Stimulated activated CD8-positive, alpha-beta memory T cell treated with anti-CD3 and anti-CD28 coated beads, Interleukin-7, amount 100 ng/mL, for 1 hour (primary cell): ENCODE measurements at places on chromosomes 1 and 21.

- no peak for DNase-seq
These were observed 86.9 kb upstream of the SPAG17 start for GRCh38 chr1:118271883-118272282.

DNA sequence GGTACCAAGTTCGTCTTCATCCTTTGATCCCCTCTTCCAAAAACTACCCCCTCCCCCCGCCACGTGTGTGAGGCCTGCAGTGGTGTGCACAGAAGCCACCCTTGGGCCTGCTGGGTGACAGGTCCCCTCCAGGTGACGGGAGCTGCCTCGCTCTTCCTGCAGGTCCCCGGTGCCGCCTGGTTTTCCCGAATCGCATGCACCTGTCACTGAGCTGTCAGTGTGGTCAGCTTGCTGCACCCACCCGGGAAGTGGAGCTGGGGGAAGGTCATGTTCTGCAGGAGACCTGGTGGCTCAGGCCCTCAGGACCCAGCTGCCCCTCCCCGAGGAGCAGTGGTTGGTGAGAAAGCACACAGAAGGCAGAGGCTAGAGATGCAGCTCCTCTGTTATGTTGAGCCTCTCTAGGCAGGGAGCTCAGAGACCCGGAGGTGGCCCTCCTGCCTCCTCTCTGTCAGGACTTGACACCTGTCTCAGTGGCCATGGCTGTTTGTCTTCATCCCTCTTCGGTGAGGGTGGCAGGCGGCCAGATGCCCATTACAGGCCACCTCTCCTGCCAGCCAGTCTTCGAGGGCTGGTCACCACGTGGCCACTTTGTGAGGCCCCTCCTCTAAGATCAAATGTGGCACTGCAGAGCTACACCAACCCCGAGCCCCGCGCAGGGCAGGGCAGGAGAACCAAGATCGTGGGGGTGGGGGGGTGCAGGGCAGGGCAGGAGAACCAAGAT lies 60.9 kb downstream of the SKI start:
- no peak for DNase-seq

GRCh38 chr1:235470741-235471439 lies 33.4 kb downstream of the B3GALNT2 start:
- no peak for DNase-seq

- no peak for DNase-seq
These were observed 28.8 kb downstream of the ABCG1 start for GRCh38 chr21:42247716-42248115.

DNA sequence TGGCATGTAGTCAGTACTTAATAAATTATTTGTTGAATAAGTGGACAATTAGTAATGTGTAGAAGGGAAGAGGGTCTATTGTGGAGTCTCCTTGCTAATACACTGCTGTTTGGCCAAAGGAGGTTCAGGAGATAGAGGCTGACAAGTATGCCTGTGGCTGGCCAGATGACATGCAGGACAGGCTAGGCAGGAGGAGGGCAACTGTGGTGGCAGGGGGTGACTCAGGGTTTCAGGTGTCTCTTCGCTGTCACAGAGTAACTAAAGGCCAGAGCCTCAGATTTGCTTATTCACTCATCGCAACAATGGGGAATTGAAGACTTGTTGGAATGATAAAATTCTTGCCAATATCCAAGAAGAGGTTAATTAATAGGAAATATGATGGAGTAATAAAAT lies 33.1 kb downstream of the THRAP3 start:
- no peak for DNase-seq

DNA sequence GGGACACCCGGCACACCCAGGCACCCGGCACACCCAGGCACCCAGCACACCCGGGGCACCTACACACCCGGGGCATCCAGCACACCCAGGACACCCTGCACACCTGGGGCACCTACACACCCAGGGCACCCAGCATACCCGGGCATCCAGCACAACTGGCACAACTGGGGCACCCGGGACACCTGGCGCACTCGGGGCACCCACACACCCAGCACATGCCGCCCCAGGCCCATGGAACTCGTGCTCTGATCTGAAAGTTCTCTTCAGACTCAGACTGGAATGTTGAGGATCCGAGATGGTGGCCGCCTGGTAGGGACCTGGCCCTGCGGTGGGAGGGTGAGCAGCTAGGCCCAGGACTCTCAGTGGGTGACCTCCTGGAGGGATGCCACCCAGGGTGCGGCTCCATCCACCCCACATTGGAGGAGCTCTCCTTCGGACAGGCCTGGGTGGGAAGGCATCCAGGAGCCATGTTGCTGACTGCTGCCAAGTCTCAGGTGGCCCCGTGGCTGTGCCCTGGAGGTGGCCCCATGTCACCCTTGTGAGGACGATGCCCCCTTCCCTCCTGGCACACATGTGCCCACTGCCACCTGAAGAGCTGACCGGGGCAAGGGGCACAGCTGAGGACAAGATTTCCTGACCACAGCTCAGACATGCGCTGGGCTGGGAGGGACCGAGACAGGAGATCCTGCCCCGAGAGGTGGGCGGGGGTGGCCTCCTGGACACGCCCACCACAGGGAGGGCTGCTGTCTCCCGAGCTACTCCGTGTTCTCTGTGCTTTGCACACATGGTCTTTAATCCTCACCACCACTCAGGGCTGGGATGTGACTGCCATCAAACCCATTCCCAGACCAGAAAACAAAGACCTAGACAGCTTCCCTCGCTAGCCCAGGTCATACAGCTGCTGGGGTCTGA lies 37.0 kb downstream of the UBE2G2 start:
- no peak for DNase-seq

- DNase-seq: no peak
These were observed 684 bp downstream of the LTN1 start for GRCh38 chr21:28991861-28992525.

- DNase-seq: no peak
These were observed 534.6 kb downstream of the SMYD3 start for GRCh38 chr1:245972476-245972875.

- DNase-seq: no peak
These were observed 141.7 kb upstream of the HOOK1 start for GRCh38 chr1:59672851-59673572.

GRCh38 chr21:45837936-45838335 lies 143.6 kb upstream of the COL6A1 start:
- no peak for DNase-seq

DNA sequence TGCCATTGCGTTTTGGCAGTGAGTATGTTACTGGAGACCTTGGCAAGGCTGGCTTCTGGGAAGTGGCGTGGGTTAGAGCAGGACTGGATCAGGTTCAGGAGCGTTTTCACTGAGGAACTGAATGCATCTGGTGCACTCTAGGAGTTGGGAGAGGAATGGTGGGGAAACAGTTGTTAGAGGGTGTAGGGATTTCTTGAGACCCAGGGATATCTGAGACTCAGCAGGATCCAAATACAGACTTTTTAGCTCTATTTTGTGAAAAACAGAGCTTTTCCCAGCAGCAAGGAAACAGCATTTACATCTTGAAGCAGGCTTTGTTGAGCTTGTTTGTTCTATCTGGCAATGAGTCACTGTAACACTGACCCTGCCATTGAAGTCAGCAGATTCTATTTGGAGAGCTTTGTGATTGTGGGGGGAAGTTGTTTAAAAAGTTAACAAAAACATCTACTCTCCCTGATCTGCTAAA lies 56.9 kb upstream of the NRIP1 start:
- DNase-seq: no peak

DNA sequence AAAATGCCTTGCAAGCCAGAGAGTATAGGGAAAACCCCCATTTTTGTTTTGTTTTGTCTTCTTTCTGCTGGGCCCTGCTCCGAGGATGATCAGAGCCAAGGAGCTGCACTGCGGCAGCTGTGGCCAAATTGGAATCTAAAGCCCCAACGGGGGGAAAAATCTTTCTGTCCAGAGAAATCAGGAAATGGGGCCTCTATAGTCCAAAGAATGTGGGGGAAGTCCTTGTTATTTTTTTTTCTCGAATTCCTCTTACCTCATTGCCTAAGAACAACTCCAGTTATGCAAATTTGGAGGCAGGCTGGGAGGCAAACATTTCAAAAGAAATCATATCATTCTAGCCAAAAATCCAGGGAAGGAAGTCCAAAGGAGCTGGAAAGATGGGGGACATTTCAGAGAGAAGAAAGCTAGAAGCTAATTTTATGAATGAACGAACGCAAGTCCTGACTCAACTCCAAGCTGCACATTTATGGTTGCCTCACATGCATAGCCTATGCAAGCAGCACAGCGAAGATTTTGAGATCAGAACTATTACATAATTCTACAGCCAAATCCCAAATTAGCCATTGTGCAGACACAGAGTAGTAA lies 263.2 kb downstream of the KCTD3 start:
- no peak for DNase-seq

DNA sequence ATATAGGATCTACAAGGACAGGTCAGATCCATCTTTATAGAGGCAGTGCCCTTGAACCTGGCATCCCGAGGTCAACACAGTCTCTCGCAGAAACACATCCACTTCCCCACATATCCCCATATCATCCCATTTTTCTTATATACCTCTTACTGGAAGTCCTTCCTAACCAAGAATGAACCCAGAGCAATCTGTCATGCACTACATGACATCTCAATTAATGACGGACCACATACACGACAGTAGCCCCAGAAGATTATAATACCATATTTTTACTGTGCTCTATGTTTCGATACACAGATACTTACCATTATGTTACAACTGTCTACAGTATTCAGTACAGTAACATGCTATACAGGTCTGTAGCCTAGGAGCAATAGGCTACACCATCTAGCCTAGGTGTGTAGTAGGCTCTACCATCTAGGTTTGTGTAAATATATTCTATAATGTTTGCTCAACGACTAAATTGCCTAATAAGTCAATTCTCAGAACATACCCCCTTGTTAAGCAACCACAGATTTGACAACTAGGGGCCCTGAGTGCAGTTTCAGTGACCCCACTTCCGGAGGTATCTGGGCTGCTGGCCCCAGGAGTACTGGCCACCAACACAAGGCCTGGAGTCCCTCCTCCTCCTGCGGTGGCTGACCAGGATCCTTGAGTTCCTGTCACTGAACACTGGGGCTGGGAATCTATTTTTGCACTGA lies 28.1 kb downstream of the PTPN14 start:
- no peak for DNase-seq

DNA sequence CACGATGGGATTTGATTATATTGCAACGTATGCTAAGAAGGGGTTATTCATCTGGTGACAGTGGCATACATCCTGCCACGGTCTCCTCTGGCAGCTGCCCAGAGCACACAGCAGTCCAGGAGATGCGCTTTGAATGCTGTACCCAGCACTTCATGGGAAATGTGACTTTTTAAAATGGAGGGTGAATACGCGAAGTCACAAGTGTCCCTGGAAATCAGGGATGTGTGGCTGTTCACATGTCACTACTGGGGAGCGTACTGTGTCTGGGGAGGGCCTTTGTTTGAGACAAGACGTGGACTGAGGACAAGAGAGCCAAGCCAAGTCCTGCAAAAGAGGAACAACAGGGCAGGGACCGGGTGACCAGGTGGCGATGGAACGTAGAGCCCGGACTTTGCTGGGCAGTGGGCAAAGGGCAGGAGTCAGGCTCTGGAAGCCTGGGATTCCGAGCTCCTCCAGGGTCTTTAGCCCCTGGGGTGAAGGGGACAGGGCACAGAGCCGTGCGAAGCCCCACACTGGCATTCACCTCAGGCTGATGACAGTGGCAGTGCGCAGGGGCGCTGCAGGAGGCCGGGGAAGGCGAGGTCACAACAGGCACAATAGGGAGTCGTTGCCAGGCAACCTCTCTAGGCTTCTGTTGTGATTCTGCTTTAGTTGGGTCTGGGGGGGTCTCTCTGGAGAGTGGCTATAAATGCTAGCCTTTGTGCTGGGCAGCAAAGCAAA lies 11.4 kb upstream of the ZBTB21 start:
- DNase-seq: no peak

GRCh38 chr1:62180639-62181038 lies 14.0 kb upstream of the L1TD1 start:
- no peak for DNase-seq

GRCh38 chr1:221777431-221778072 lies 35.7 kb upstream of the DUSP10 start:
- DNase-seq: peak; percentile 16

DNA sequence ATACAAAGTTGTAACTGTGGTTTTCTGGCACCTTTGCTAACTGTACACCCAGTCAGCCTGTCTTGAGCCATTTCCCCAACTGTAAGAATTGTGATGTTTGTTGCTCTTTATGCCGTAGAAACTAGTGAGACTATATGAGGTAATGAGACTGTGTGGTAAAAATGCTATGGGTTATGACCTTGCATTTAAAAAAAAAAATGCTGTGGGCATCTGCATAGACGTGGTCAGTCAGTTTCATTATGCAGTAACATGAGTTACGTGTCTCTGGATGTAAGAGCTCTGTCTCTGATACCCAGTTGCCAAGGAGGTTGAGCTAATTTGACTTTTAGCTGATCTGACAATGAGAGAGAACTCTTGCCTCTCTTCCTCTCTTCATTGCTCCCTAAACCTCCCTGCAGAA lies 80.6 kb upstream of the LAMC2 start:
- DNase-seq: no peak

DNA sequence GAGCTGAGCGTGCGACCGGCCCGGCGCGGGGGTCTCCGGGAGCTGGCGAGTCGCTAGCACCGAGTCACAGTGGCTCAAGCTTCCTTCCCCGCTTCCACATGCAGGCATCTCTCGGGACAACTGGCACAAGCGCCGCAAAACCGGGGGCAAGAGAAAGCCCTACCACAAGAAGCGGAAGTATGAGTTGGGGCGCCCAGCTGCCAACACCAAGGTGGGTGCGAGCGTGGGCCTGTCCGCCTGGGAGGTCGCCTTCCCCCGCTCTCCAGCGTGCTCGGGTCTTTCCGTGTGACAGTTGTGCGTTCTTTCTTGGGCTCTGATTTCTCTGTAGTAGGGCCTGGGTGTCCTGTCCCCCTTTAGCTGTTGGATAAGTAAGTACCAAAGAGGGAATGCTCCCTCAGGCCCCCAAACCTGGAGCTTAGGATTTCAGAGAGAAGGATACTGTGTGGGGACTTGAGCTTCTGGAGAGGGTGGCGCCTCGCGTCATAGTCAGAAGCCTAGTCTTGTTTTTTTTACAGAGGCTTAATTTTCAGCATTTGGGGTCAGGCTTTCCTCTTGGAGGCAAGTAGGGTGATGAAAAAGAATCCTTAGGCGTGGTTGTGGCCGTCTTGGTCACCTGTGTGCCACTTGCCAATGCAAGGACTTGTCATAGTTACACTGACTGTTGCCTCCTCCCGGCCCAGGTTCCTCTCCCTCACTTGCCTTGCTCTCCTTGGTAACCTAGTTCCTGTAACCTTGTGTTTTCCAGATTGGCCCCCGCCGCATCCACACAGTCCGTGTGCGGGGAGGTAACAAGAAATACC lies 790 bp downstream of the RPS8 start:
- DNase-seq: no peak

GRCh38 chr1:200115532-200115931 lies 88.0 kb downstream of the NR5A2 start:
- no peak for DNase-seq

DNA sequence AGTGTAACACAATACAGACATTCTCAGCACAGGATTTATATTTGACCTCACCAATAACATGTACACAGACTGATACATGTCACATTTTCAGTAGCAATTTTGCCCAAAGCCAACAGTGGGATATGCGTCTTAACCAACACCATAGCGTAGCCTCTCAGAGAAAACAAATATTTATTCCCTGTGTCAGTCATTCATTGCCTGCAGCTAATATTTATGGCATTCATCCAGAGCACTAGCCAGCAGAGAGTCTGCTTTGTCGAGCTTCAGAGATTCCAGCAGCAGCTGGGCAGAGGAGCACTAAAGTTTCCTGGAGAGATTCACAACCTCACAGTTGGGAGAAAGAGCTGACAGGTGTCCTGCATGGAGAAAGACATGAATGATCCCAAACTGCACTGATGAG lies 400.7 kb upstream of the DAB1 start:
- no peak for DNase-seq
